ENCODE measurements at places on chromosomes 3 and 15.

- no peak for DNase-seq
These were observed 936 bp downstream of the ZXDC start for GRCh38 chr3:126474498-126475412.

DNA sequence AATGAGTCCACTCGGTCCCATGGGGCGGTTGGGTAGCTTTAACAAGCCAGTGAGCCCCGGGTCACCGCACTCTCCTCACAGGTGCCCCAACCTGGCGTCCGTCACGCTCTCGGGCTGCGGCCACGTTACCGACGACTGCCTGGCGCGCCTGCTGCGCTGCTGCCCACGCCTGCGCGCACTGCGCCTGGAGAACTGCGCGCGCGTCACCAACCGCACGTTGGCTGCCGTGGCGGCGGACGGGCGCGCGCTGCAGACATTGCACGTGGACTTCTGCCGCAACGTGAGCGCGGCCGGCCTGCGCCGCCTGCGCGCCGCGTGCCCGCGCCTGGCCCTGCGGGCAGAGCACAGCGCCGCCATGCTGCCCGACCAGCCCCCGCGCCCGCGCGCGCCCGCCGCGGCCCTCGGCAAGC lies 3.4 kb downstream of the FBXL22 start:
- DNase-seq, result no peak

DNA sequence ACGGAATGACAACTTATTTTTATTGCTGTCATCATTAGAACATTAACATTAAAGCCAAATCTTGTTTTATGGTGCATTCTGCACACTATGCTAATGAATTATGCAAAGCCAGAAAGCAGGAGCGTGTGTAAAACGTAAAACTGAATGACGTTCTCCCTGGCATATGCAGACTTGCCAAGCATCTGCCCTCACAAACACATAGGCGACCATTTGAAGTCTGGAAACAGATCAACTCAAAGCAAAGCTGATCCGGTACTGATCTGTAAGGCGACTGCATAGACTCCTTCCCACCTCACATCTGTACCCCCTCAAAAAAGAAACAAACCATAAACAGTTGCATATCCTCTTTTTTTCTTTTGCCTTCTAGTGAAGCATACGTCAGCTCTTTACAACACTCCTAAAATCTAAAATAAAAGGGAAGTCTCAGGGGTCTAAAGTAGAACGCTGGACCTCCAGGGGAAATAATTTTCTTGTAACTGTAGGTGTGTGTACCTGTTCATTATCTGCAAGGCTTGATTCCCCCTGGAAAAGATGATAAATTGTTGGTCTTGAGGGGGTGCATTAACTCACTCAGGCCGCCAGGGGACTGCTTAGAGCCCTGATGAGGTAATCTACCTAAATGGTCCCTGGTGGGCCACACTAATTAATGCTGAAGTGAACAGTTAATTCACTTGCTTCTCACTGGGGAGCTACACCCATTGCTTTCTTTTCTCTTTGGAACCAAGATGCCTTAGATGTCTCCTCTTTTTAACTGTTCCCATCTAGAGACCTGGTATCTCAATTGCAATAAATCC lies 231.4 kb downstream of the CDIN1 start:
- no peak for DNase-seq

DNA sequence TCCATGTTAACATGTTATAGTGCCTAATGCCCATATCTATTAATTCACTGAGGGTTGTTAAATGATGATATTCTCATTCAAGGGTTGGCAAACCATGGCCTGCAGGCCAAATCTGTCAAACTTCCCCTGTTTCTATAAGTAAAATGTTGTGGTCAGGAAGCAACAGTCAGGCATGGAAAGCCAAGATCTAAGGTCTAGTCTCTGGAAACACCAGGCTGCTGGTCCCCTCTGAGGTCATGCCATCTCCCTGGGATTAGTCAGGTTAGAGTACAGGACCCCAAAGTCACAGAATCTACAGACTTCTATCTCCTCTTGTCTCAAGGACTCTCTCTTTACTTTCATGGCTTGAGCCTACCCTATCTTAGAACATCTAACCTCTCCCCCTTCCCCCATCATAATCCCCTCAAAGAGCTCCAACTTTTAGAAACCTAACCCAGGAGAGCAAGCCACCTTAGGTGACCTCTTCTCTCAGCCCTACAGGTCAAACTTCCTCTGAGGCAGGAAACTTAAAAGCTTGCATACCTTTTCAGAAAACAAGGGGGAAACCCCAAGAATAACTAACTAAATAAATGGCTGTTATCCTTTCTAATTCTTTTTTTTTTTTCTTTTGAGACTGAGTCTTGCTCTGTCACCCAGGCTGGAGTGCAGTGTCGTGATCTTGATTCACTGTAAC lies 15.3 kb upstream of the HERC1 start:
- no peak for DNase-seq

- no peak for DNase-seq
These were observed 10.3 kb downstream of the CXCR6 start for GRCh38 chr3:45953536-45953935.

GRCh38 chr3:129003578-129004112 lies 2.5 kb downstream of the EFCC1 start:
- DNase-seq, result no peak

- no peak for DNase-seq
These were observed 2.9 kb downstream of the NR2F2 start for GRCh38 chr15:96333131-96334016.

DNA sequence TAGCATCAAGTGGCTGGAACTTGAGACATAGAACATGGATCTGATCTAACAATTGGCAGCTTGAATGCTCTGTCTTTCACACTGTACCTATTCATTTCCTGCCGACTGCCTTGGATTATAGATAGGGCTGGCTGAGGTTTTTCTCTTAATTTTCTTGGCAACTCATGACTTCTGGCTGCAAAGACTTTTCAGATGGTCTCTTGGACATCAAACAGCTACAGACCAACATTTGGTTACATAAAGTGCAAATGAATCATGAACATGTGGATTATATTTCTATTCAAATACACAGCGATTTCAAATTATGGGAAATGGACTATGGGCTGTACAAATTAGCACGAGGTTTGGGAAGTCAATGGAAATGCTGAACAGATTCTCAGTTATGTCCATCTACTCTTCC lies 26.2 kb upstream of the IL16 start:
- DNase-seq, result no peak

GRCh38 chr3:4548780-4549179 lies 55.6 kb downstream of the ITPR1 start:
- DNase-seq, result no peak

- no peak for DNase-seq
These were observed 1.8 kb downstream of the ARL8B start for GRCh38 chr3:5123937-5124336.

GRCh38 chr3:71513081-71513480 lies 70.4 kb downstream of the FOXP1 start:
- DNase-seq, result no peak

DNA sequence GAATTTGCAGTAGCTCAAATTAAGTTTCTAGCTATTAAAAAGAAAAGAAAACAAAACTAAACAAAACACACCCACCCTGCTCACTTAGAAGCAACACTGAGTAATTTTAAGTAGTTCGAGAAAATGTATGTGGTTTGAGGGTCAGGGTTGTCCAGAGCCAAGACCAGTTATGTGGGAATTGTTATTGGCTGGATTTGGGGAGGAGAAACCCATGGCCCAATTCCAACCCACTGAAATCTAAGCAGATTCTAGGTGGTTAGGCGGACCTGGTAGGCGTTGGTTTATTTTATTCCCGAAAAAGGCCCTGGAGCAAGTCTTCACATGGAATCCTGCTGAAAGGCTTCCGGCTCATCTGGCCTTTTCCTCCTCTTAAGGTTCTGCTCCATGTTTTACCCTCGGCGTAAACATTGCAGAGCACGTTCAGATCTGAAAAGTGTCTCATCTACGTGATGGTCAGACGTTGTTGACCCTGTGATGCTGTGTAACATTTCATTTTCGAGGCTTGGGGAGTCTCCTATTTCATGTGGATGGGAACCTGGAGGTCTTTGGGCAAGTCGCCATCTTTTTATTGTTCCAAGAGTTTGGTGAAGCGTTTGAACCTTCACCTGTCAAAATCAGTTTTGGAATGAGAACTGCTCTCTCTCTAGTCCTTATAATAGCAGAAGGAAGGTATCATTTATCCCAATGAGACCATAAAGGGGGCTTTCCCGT lies 64.0 kb downstream of the FLNB start:
- no peak for DNase-seq

GRCh38 chr3:117750674-117751269 lies 1041.2 kb downstream of the TUSC7 start:
- DNase-seq, result no peak

DNA sequence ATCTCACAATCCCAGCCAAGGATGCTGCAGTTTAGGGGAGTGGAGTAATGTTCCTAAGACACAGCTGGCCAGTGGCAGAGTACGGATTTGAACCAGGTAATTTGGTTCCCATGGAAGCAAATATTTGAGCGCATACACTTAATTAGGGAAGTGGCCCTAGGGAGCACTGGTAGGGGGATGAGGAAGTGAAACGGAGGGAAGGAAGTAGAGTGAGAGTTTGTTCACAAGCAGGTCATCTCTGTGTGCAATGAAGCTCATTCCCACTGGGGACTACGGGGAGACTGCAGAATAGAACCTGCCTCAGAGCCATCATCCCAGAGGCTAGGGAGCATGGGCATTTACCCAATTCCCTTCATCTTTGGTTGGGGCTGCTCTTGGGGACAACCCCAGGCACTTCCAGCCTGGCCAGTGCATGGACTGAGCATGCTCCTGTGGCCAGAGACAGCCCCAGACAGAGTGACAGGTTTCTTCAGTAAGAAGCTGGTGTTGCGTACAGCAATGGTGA lies 317.2 kb upstream of the PROK2 start:
- no peak for DNase-seq

DNA sequence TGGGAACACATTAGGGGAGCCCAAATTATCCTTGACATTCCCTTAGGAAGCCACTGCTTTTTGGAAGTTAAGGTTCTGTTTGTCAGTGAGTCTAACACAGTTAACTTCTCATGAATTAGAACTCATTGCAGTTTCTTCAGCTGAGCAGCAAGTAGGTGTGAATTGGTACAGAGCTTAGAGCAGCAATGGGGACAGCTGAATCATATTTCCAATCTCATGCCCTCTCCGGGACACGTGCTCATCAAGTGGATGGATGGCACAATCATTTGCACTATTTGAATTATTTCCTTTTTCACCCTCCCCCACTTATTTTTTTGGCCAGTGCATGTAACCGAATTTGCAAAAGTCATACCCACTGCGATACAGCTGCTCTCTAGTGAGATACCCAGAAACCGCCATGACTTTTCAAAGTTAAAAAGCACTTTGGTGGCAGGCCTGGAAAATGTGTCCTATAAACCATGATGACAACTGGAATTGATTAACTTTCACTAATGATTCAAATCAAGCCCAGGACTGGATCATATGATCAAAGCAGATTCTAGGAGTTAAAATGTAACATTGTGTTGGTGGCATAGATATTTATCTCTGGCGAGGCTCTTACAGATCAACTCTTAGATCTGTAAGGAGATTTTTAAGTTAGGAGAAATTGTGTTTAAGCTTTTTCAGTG lies 76.4 kb downstream of the EBLN2 start:
- no peak for DNase-seq

- DNase-seq, result no peak
These were observed 79.0 kb downstream of the ASB7 start for GRCh38 chr15:100681335-100681746.

DNA sequence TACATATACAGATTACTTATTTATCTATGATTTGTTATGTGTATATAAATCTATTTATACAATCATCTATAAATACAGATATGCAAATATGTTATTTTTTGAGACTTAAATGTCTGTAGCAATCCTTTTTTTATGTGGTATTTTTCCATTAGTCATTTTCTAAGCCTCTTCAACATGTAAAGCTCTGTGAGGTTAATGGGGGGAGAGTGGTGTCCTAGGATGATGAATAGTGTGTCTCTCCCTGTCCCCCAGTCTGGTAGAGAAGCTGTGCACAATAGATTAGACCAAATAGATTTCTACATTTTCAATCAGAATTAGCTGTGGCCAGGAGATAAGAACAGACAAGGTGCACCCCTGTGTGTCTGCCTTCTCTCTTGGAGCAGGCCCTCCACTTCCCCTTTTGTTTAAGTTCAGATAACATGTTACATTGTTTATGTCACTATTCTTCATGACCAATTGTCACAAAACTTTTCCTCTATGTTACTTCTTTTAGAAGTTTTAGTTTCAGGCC lies 453.9 kb downstream of the LPP start:
- no peak for DNase-seq

DNA sequence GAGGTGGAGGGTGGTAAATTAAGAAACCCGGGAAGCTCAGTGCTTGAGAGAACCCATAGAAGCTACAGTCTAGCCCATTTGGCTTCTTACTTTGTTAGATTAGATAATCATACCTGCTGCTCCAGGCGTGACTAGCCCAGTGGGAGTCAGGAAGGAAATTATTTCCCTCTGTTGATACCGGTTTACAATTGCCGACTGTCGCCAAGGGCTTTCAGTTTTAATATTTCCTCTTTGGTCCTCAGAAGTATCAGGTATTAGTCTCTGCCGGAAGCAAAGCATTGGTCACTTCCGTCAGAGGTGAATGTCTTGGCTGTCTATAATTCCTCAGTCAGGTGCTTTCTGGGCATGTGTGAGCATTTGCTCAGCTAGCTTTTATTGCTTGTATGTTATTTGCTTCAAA lies 75.2 kb downstream of the LPP start:
- no peak for DNase-seq

DNA sequence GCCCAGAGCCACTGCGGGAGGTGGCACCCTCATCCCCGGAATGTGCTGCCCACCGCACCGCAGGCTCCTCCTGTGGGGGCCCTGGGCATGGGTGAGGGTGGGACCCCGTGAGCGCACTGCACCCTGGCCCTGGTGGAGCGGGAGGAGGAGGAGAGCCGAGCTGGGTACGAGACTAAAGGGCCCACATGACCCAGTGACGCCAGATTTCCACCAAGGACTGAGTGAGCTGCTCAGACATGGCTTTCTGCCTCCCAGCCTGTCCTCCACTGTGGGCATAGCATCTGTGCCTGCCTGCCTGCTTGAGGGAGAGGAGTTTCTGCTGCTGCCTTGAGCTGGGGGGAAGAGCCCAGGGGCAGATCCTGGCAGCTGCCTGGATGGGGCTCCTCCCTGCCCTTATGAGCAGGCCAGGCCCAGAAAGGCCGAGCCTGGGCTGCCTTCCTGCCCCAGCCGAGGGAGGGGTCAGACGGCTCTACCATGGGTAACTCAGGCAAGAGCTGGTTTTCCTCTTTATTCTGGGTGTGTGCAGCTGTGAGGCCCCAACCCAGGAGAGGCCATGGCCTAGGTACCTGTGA lies 88.4 kb downstream of the VGLL4 start:
- DNase-seq, result no peak
